ENCODE measurements at places on chromosomes 5 and 9. TPM values are rescaled to one million over a fixed set of nuclear protein-coding genes. Genes with fewer than 3 reads are reported as not detected.

DNA sequence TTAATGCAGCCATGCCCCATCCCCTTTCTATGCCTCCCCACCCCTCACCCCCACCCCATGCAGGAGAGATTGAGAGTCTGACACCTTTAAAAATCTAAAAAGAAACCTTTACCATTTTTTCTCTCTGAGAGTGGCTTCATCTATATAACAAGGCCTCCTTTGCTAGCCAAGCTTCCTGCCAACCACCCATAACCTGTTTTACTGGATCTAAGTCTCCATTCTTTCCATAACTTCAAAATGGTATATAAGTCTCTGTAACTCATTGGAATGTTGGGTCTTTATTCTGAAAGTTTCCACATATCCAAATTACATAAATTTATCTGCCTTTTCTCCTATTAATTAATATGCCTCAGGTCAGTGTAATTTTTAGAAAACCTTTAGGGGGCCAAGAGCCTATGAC lies 1174.0 kb downstream of the MAT2B start:
- no peaks in the 10 kb centered on the region for H3K36me3 ChIP-seq
- H3K4me1 ChIP-seq = no peaks in the 10 kb centered on the region
- H3K27ac ChIP-seq = no peak overlapping the region
- no peaks in the 10 kb centered on the region for H3K27me3 ChIP-seq
- DNase-seq = no peak

GRCh38 chr5:4855880-4856279 lies 284.2 kb upstream of the ADAMTS16 start:
- H3K27ac ChIP-seq = no peak overlapping the region
- H3K4me3 ChIP-seq = no peak overlapping the region
- H3K36me3 ChIP-seq = no peaks in the 10 kb centered on the region
- DNase-seq = no peak

DNA sequence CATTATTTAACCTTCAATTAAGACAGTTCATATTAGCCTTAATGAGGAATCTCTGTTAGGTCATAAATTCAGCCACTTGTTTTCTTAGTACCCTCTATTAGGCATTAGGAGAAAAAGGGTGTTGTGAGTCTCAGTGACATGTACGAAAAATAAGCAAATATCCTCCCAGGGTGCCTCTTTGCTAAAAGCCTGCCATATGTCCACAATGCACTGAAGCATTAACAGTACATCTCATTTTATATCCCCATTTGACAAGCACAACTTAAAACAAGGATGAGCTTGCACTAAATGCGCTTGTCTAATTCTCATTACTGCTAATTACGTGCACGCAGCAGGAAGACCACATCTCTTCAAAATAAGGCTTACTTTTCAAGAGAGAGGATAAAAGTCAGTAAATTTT lies 48.4 kb upstream of the SRFBP1 start:
- no peaks in the 10 kb centered on the region for H3K27me3 ChIP-seq
- no peak overlapping the region for H3K27ac ChIP-seq
- no peak overlapping the region for H3K4me3 ChIP-seq
- H3K36me3 ChIP-seq = no peaks in the 10 kb centered on the region
- no peak for DNase-seq

DNA sequence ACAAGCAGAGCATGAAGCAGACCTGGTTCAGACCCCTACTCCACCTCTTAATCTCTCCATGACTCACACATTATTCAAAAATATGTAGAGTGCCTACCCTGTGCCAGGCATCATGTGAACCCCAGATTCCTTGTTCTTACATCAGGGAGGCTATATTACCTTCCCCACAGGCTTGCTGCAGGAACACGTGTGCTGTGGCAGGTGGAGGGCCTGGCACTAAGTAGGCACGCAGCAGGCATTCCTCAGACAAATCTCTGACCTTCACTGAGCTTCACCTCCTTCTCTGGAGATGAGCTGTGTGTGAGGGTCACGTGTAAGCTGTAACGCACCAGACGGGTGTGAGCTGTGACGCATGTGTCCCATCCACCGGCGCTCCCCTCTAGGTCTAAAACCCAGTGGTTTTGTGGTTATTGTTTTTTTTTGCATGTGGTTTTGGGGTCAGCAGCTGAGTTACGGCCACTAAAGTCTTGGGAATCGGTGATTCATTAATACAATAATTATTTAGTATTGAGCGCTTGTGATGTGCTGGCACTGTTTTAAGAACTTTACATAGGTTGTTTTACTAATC lies 30.3 kb downstream of the ANGPTL2 start:
- DNase-seq = no peak
- H3K4me3 ChIP-seq = no peak overlapping the region
- H3K27me3 ChIP-seq = no peaks in the 10 kb centered on the region

DNA sequence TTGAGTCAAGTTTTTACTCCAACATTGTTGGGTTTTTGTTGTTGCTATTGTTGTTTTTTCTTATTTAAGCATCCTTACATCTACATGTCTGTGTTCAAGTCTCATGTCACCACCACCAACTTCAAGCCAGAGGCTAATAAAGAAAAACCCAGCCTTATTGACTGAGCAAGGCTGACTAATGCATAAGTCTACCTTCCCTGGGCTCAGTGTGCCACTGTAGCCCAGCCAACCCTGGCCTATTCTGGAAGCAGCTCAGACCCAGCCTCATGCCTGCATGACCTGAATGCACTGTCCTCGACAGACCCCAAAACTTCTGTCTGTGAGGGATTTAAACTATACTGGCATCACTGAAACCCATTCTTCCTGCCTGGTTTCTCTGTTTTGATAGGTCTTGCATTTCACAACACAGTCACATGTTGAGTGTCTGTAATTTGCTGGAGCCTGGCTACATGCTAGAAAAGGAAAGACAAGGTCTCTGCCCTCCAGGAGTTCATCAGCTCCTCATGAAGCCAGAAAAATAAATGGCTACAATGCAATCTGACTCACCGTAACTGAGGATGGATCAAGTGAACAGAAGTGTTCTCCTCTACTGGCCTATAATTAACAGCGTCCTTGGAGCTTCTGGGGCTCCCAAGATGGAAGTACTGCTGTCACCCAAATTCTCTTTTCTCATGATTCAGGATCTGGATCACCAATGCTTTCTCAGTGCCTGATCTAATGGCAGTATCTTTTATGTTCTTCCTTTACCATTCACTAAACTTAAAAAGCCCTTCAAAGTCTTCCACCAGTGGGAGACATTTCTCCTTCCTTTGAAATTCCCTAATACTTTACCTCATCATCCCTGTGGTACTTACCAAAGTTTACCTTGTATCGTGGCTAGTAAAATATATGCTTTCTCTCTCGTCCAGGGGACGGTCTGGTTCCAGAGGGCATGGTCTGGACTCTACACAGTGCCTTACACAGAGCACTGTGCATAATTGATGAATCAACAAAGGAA lies 103.9 kb upstream of the IFNE start:
- peaks cover 58% of the 10 kb centered on the region for H3K36me3 ChIP-seq

GRCh38 chr5:103744159-103744558 lies 181.6 kb upstream of the NUDT12 start:
- H3K4me3 ChIP-seq = no peak overlapping the region
- H3K27ac ChIP-seq = no peak overlapping the region
- no peaks in the 10 kb centered on the region for H3K36me3 ChIP-seq
- no peak for DNase-seq
- H3K27me3 ChIP-seq = no peaks in the 10 kb centered on the region

DNA sequence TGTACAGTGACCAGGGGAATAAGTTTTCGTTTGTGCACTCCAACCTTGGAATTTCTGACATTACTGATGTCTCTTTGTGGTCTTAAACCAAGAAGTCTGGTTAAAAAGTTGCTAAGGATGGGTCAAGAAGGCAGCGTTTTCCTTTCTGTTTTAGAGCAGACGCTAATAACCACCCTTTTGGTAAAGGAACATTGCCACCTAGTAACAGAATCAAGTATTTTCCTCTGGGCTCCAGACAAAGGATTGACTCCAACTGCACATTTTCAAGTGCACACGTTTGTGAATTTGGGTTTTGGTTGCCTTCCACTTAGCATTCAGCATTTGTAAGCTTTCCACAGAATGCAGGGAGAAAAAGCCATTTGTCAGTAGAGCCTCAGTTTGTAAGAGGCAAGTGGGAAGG lies 22.2 kb upstream of the CEP78 start:
- no peak overlapping the region for H3K27ac ChIP-seq
- DNase-seq = no peak
- no peaks in the 10 kb centered on the region for H3K4me1 ChIP-seq
- no peaks in the 10 kb centered on the region for H3K36me3 ChIP-seq

The IFNE gene
- total RNA-seq = 0.96 TPM

The ENTREP1 gene
- total RNA-seq = 1.1 TPM

The ABO gene
- total RNA-seq = 1.2 TPM

The CCNO gene
- total RNA-seq = 12.1 TPM

The EXOSC3 gene
- total RNA-seq = 79.6 TPM

The CD14 gene
- 0.42 TPM for total RNA-seq

The SV2C gene
- total RNA-seq = not detected

The CCDC192 gene
- not detected for total RNA-seq

Data from HCT116 (cell line).